ENCODE measurements at places on chromosomes 1 and 21.
A peak's percentile ranks its signal among the peaks of the same experiment; 100 is the strongest.

DNA sequence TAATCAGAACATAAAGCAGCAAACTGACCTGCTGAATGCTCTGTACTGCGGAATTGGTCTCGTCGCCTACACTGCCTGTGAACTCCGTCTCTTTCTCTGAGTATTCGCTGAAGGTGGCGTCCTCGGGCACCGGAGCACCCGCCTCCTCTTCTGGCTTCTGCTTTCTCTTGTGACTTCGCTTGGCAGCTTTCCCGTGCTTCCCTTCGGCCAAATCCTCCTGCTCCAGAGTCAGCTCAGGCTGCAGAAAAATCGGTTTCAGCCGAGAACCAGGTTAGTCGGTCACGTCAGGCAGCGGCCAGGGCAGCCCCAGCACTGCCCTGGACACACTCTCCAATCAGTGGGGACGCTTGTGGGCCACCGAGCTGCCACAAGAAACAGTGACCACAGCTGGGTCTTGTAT lies 35.8 kb upstream of the RIPK4 start:
- no peak for DNase-seq

- DNase-seq: no peak
Measured at GRCh38 chr1:101153692-101154091, 83.1 kb upstream of the S1PR1 start.

- peak; percentile 55 for DNase-seq
Measured at GRCh38 chr1:209648931-209649776, 3.1 kb downstream of the LAMB3 start.

DNA sequence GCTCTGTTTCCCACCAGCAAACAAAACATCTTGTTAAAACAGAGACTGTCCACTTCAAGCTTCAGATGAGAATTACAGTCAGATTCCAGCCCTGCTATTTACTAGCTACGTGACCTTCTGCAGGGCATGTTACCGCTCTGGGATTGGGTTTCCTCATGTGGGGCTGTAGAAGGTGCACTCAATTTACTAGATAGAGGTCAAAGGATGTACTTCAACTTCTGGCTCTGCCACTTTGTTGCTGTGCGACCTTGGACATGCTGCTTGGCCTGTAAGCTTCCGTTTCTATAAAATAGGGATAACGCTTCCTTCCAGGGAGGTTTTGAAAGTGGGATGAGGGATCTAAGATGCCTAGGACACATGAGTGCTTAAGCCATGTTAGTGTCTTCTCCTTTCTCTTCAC lies 46.0 kb upstream of the LRIG2 start:
- DNase-seq: no peak

GRCh38 chr1:94061513-94062443 lies 59.2 kb downstream of the ABCA4 start:
- peak; percentile 87 for DNase-seq

DNA sequence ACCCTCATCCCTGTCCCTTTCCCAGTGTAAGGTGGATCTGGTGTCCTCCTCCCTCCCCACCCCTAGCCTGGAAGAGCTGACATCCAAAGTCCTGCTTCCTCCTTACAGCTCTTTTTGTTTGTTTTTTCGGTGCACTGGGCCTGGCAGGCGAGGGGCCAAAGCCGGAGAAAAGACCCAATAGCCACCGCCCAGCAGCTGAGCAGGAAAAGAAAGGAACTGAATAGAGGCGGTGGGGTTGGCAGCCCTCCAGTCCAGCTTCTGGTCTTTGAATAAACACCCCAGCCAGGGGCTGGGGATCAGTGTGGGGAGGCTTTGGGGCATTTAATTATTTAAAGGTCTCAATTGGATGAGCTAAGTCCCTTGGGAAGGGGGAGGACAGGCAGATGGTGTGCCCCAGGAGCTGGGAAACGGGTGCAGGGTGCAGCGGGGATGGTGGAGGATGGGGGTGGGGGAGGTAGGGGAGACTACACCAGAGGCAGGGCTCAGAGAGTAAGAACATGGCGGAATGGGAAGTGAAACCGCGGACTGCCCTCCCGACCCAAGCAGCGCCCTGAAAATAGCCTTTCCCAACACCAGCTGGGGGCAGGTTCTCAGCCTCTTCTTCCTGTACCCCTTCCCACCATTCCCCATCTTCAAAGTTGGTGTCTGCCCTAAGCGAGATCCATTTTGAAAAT lies 20.2 kb downstream of the BTG2 start:
- no peak for DNase-seq

GRCh38 chr1:54750596-54750995 lies 13.7 kb downstream of the PARS2 start:
- DNase-seq: no peak

DNA sequence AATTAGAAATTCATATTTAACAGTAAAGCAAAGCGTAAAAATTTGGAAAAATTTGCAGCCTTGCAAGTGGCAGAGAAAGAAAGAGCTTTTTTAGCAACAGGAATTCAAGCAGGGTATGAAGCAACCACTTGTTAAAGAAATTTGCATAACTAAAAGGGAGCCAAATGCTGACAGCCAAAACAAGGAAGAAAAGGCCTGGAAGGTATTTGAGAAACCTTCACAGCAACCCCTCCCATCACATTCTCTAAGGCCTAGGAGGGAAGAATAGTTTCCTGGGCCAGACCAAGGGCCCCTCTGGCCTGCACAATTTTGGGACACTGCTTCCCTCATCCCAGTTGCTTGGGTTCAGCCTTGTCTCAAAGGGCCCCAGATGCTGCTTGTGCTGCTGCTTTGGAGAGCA lies 672.4 kb upstream of the TMPRSS15 start:
- DNase-seq: no peak

DNA sequence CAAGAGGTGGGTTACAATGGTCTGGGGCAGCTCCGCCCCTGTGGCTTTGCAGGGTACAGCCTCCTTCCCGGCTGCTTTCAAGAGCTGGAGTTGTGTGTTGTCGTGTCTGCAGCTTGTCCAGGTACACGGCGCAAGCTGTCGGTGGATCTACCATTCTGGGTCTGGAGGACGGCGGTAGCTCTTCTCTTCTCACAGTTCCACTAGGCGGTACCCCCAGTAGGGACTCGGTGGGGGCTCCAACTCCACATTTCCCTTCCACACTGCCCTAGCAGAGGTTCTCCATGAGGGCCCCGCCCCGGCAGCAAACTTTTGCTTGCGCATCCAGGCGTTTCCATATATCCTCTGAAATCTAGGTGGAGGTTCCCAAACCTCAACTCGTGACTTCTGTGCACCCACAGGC lies 12.3 kb upstream of the CDCP2 start:
- no peak for DNase-seq

DNA sequence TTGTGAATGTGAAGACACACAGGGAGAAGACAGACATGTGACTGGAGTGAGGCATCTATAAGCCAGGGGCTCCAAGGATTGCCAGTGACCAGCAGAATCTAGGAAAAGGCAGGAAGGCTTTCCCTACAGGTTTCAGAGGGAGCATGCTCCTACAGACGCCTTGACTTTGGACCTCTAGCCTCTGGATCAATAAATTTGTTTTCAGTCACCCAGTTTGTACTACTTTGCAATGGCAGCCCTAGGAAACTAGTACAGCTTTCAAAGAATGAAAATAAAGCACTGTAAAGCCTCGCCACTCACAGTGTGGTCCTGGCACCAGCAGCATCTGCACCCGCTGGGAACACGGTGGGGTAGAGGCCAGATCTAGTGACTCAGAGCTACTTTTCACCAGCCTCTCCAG lies 510.0 kb downstream of the LTN1 start:
- no peak for DNase-seq

DNA sequence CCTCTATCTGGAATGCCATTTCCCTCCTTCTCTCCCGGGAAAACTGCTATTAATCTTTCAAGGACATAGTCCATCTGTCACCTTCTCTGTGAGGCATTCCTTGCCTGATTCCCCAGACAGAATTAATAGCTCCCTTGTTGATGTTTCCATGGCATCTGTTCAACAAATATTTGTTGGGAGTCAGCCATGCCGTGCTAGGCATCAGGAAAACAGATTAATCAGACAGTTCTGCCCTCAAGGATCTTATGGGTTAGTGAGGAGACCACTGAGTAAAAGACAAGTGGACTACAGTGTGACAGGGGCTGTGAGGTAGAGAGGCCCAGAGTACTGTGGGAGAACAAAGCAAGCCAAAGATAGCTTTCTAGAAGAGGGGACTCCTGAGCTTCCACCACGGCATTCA lies 11.4 kb upstream of the MAGOH start:
- no peak for DNase-seq

- DNase-seq: no peak
Measured at GRCh38 chr21:32183396-32183795, 95.5 kb downstream of the MIS18A start.

DNA sequence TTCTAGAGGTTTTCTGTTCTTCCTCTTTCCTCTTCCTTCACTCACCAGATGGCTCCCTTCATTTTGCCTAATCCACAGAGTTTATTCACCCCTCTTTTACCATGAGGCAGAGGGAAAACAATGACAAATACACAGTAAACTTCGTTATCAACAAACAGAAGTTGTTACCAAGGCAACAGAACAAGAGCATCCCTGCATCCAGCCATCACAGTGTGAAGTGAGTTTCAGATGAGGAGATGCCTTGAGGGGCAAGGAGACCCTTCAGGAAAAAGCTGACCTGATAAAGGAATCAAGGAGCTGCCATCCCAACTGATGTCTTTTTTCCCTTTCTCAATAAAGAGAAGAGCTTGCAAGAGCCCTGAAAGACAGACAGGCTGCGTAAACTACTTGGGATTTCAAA lies 195.3 kb downstream of the BRINP2 start:
- DNase-seq: no peak

DNA sequence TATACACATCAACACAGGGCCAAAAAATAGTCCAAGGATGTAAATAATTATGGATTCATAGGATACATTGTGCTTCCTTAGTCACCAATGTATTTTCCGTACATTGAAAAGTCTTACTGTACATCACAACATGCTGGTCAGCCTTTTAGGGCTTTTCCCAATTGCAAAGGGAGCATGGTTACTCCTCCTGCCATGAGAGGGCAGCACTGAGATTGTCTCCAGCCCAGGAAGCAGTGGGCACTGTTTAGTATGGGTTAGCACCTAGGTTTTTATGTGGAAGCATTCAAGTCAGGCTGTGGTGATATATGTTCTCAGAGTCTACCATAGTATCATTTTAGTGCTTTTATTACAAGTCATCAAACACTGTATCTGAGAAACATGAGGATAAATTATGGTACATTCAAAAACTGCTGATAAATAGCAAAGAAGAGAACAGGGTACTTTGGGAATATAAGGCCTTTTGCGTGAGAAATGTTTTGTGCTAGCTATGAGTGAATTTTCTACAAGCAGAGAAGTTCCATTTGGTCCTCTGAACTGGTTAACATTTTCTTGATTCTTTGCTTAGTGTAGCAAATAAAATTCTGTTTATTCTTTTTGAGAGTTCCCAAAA lies 34.0 kb downstream of the ST6GALNAC5 start:
- DNase-seq: peak; percentile 35

DNA sequence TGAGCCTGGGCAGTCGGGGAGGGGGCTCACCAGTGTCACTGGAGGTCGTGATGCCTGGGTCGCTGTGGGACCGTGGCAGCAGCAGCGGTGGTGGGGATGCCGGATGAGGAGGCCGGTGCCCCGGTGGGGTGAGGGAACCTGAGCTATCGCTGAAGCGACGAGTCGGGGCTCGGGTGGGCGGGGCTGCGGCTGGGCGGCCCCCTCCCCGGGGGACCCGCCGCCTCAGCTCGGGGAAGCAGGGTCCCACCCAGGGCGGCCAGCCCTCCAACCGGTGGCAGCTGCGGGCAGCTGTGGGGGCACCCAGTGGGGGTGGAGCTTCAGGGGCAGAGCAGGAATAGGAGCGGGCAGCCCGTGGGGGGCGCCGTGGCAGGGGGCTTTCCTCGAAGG lies 5.0 kb downstream of the ENTREP3 start:
- no peak for DNase-seq

- peak; percentile 75 for DNase-seq
Measured at GRCh38 chr1:150813028-150813707, 5.1 kb upstream of the CTSK start.

DNA sequence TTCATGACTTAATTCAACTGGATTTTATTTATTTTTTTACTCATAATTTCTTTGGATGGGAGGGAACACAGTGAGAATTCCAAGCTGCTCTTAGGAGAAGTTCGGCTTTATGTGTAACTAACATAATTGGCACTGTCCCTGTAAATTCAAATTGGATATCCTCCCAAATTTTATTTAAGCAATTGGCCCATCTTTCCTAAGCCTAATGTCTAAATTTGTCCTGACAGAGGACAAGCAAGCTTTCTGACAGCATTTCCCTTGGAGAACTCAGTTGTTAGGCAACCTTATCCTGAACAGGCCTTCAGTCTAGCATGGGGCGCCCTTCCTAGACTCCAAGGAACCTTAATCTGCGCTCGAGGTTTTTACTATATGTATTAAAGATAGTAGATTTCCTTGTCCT lies 550.3 kb downstream of the NUF2 start:
- DNase-seq: no peak

- no peak for DNase-seq
Measured at GRCh38 chr1:27141266-27142003, 13.5 kb downstream of the SLC9A1 start.

DNA sequence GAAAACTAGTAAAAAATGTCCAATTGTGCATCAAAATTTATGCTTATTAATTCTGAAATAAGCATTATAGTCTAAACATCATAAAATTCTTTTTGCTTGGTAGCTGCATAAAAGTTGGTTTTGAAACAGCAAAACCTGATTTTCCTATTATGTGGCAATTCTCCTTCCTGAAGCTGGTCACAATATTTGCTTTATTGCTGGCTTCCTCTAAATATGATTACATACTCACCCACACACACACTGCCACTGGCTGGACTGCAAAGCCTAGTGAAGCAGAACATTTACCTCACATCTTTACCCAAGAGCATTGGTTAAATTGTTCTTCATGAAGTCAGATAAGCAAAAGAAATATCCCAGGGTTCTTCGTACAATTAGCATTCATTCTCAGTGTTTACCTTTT lies 103.0 kb downstream of the NR5A2 start:
- DNase-seq: no peak

GRCh38 chr21:15007716-15008296 lies 57.0 kb downstream of the NRIP1 start:
- DNase-seq: no peak

- no peak for DNase-seq
Measured at GRCh38 chr1:209260136-209260535, 323.4 kb upstream of the CAMK1G start.

- DNase-seq: no peak
Measured at GRCh38 chr1:145992958-145993617, 3.3 kb downstream of the TXNIP start.

GRCh38 chr1:43402089-43402865 lies 12.6 kb downstream of the SZT2 start:
- DNase-seq: no peak

All from A549 (cell line).